ENCODE measurements at places on chromosomes 4 and X.

GRCh38 chr4:144687466-144687865 is 41.5 kb downstream of the HHIP start:
- no peak for DNase-seq

GRCh38 chr4:15891312-15891711 is 47.2 kb downstream of the FGFBP1 start:
- no peak for DNase-seq

- DNase-seq = no peak
These were observed 61.4 kb downstream of the KLHL4 start for GRCh38 chrX:87578978-87579377.

DNA sequence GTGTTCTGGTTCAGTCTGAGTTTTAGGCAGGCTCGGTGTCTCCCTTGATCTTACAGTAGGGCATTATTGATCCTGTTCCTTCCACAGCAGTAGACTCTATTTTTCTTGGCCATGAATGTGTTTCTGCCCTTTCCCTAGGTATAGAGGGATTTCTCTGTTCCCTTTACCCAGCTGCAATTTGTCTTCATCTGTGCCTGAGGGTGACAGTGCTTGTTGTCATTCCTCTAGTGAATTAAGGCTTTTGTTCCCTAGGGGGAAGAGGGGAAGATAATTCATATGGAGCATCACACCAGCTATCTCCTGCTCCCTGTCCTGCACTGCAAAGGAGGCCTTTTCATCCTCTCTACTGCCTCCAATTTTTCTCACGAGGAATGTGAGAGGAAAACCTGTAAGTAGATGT is 39.7 kb upstream of the CXorf51A start:
- no peak for DNase-seq

- DNase-seq = no peak
These were observed 42.7 kb upstream of the DDX3X start for GRCh38 chrX:41291309-41291708.

- DNase-seq = no peak
These were observed 33.2 kb downstream of the PPP2R2C start for GRCh38 chr4:6439120-6439762.

- DNase-seq = no peak
These were observed 214.1 kb downstream of the BCOR start for GRCh38 chrX:39883666-39884065.

- DNase-seq = no peak
These were observed 18.9 kb downstream of the ZBTB33 start for GRCh38 chrX:120269373-120270035.

DNA sequence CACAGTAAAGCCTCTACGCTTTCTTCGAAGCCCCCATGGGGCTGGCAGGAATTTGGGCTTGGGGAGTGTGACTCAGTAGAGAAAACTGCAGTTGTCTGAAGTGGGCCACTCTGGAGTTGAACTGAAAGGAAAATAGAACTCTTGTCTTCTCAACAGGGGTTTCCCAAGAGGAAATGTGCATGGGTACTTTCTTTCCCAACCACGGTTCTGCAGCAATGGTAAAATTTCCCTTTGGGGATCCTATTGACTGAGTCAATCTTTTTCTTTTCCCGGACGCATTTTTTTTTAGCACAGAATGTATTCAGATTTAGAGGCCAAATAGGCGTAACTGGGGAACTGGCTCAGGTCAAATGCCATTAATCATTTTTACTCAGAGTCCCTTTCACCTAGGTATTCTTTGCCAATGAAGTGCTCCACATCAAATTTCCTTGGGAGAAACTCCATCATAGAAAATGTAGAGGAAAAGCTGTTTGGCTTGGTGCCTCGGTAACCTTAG is 269.3 kb downstream of the STIM2 start:
- DNase-seq = no peak

DNA sequence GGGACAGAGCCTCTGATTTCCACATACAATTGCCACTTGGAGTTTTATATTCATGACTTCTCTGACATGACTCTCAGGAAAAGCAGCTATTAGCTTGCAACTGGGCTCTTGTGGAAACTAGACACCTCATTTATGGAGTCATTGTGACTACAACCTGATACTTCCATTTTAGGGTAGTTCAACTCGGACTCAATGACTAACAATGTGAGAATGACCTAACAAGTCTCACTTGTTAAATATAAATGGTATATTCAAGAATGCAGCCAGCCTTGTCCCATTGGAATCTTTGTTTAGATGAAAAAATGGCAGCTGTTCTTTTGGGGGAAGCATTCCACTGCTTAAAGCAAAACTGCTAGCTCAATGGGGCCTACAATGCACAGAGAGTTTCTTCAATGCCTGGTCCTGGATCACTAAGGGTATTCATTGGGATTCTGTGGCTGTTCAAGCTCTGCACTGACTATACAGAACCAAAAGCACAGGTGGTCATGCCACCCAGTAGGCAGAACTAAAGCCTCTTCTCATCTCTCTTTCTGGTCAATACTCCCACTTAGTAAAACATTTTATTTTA is 36.5 kb upstream of the GLRA3 start:
- no peak for DNase-seq

DNA sequence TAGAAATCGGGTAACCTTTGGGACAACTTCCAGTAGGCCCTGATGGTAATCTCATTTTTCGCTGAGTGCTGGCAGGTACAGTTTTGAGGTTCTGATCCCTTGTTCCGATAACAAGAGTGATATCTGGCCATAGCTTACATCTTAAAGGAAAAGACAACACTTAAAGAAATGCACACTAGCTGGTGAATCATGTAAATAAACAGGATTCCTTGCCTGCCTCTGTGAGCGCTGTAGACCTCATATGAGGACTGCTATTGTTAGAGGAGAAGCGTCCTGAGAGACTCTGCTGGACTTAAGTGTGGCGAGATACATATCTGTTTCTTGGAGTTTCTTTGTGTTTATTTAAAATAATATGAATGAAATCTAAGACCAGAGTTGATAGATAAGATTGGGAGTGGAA is 149.3 kb upstream of the SLC4A4 start:
- no peak for DNase-seq

GRCh38 chrX:1330605-1331004 is 6.0 kb upstream of the IL3RA start:
- DNase-seq = no peak

GRCh38 chr4:108851366-108851765 is 88.5 kb upstream of the ETNPPL start:
- no peak for DNase-seq

DNA sequence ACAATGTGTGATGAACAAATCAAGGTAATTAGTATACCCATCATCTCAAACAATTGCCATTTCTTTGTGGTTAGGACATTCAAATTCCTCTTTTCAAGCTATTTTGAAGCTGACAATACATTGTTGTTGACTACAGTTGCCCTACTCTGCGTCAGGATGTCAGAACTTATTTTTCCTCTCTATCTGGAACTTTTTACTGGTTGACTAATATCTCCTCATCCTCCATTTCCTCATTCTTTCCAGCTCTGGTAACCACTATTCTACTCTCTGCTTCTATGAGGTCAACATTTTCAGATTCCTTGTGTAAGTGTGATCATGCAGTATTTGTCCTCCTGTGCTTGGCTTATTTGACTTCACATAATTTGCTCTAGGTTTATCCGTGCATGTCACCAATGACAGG is 240.5 kb upstream of the HS3ST1 start:
- no peak for DNase-seq

All from activated naive CD8-positive, alpha-beta T cell treated with anti-CD3 and anti-CD28 coated beads, Interleukin-2, amount 50 U/mL, for 16 hours (primary cell).